ENCODE measurements at places on chromosomes 3 and 15. TPM values are rescaled to one million over a fixed set of nuclear protein-coding genes. Genes with fewer than 3 reads are reported as not detected.

GRCh38 chr15:85748729-85749128 is 46.0 kb downstream of the KLHL25 start:
- peak; percentile 58 for DNase-seq

DNA sequence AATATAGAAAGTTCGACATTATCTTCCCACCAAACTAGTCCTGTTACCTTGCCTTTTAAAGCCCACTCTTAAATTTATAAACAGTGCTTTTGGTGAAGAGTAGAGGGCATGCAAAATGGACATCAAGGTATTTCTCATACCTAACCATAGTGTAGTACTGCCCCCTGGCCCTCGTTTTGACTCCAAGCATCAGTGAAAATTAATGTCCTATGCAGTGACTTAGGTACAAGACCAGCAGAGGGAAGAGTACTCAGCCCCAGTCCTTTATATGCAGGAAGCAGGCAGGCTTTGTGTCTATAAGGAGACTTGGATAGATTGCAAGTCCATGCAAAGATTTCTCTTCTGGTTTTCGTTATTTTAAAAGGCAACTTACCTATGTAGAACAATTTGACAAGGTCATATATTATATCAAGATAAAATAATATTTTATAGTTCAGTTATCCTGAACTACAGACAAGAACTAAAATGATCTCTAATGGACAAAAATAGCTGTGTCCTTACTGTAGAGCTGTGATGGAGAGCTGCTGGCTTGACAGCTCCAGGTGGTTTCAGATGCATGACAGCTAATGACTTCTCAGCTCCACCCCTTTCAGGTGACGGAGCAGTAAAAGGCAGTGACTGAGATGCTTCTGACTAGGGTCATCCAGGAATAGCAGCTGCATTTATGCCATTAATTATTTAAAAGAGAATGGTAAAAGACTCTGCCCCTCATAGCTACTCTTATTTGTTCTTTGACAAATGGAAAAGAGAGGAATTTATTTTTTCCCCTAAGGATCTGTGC is 646.1 kb downstream of the SQOR start:
- no peak for DNase-seq

DNA sequence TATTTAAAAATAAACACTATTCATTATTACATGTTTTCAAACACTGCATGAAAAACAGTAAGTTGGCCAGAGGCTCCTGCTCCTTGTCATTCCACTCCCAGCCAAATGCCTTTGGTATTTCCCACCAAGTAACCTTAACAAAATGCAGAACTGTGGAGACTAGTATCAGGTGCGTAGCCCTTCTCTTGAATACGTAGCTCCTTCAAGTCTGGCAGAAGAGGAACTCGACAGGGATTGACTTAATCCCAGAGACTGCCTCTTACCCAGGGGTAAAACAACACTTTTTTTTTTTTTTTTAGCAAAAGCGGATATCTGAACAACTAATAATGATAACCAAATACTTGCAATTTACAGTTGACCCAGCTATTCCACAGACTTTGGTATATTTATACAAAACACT is 738 bp downstream of the COMMD2 start:
- peak; percentile 2 for DNase-seq

DNA sequence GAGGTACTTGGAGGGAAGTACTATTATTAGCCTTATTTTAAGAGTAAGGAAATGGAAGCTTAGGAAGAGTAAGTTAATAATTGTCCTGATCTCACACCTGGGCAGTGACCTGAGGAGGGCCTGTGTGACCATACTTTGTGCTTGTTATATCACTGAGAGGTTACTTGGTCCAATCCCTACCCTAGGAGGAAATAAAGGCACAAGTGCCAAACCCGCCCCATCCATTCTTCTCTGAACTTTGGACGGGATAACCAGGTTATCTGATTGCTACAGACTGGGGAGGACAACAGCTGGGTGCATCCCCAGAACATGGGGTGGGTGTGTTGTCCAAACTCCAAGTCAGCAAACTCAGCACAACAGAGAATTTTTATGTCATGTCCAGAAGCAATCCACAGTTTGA is 77.7 kb upstream of the NR2E3 start:
- DNase-seq, result no peak

DNA sequence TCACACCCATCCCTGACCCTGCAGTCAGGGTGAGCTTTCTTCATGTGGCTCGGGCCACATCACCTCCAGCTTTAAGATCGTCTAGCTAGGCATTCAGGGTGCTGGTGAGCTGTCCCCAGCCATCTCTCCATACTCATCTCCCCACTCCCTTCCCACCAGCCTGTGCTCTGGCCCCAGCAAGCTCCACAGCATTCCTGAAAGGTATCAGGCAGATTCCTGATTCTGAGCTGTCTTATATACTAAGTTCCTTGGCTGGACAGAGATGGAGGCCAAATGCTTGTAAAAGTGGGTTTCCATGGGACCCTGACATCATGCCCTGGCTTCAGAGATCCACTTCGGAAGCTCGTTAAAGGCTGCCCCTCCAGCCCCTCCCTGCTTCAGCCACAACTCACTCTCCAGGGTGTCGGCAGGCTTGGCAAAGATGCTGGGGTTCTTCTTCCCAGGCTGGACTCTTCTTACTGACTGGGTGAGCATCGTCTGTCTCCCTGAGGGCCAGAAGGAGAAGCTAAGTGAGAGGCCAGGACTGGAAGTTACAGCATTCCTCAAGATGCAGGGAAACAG is 3.9 kb downstream of the CILP start:
- DNase-seq, result no peak

DNA sequence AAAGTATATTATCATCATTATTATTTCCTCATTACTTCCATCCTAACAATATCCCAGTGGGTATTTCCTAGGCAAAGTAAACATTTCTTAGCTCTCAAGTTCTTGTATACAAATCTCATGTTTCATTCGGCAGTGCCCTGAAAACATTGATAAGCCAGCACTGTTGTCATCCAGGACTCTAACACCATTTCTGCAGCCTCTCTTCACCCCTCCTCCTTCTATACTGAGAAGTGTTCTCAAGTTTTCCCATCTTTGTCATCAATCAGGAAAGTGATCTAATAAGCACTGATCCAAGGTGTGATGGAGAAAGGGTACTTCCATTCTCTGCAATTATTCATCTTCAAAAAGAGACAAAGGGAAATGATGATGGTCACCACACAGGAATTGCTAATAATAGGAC is 168.4 kb upstream of the CCDC54 start:
- DNase-seq, result peak; percentile 37

GRCh38 chr3:7546253-7546652 is 685.3 kb downstream of the GRM7 start:
- DNase-seq, result peak; percentile 24

- DNase-seq, result no peak
Measured at GRCh38 chr3:110608566-110608965, 463.1 kb upstream of the NECTIN3 start.

DNA sequence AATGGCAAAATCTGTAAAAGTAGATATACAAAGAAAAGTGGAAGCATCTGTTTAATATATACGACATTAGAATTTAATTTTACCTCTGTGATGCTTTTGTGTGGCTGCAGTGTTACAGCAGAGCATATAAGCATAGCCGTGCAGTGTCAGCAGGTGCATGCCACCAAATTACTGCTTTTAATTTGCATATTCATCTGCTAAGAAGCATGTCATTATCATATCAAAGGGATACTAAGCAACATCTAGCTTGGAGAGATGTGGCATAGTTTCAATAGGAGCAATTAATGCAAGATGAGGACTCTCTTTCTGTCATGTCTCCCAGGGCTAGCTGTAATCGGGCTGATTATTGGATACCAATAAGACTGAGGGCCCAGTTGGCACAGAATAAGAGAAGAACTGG is 214.4 kb upstream of the SOX2 start:
- no peak for DNase-seq

The GOLGA6L10 gene
- polyA plus RNA-seq, result 0.03 TPM
